ENCODE measurements at places on chromosomes 3 and 15.

DNA sequence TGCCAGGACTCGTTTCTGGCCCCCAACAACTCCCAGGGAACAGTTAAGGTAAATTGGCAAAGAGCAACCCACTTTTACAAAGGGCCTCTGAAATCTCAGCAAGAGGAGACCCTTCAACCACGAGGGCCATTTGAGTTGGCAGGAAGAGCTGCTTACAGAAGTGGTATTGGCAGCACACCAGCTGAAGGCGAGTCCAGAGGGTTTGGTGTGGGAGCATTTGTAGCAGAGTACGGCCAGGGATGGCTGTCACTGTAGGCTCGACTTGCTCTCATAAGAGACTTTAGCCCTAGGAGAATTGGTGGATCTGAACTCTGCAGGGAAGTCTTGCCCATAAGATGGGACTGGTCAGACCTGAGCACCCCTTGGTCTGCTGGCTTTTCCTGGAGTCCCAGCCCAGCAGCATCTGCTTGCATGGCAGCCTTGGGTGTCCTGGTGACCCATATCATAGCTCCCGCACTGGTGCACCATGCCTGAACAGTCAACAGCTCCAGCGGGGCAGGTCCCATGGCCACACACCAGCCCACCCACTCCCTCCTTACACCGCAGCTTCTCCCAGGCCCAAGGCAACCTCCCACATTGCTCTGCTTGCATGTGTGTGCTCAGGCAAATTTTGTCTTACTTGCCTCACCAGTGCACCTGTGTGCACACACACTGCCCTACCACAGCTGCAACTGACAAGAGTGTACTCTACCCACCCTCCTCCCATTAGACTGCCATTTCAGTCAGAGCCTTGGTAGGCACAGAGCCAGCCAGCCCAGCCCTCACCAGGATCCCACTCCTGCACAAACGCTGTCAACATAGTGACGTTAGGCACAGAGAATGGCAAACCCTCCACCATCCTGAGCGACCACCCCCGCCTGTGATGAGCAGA, 861.6 kb upstream of the DPPA4 start:
- DNase-seq = no peak

DNA sequence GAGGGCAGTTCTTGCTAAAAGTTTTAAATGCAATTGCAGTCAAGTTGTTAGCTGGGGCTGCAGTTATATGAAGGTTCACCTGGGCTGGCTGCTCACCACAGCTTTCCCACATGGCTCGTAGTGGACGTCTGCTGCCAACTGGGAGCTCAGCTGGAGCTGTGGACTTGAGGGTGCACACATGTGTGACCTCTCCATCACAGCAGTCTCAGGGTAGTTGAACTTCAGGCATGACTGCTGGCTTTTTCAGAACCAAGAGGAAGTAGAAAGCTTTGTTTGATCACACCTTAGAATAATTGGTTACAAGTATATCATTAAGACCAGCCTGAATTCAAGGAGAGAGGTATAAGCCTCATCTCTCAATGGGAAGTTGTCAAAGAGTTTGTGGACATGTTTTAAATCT, 74.1 kb downstream of the CHL1 start:
- no peak for DNase-seq

DNA sequence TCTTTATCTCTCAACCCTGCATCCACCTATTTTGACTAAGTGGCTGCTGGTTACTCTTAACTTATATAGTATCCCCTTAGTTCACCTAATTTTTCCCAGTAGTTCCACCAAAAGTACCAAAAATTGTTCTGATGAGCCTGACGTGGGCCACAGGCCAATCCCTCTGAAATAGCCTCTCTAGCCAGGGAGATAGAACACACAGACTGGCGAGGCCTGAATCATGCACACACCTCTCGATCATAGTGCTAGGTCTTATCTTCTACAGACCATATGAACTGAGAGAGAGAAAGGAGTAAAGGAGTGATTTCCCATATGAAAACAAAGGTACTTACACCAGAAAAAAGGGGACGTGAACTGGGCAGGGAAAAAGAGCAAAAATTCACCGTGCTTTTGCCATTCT, 72.5 kb upstream of the ADAMTS9 start:
- DNase-seq = no peak

GRCh38 chr3:146326875-146327543, 76.1 kb upstream of the PLSCR4 start:
- DNase-seq = no peak

- peak; percentile 20 for DNase-seq
Measured at GRCh38 chr3:192130534-192131132, 596.7 kb downstream of the FGF12 start.
